ENCODE measurements at places on chromosomes 13 and 19. TPM values are rescaled to one million over a fixed set of nuclear protein-coding genes. Genes with fewer than 3 reads are reported as not detected.

The SIGLEC8 gene
- total RNA-seq = not detected

The ONECUT3 gene
- total RNA-seq = not detected

The LRRC4B gene
- under 0.01 TPM for total RNA-seq

The SHC2 gene
- total RNA-seq = 9.3 TPM

The ZNF835 gene
- total RNA-seq = not detected

The PNMA8B gene
- under 0.01 TPM for total RNA-seq

The PCSK4 gene
- total RNA-seq = 0.65 TPM

The REEP6 gene
- 0.26 TPM for total RNA-seq

The ESD gene
- total RNA-seq = 102 TPM

The LILRB1 gene
- total RNA-seq = under 0.01 TPM

The IL17D gene
- total RNA-seq = 1.5 TPM

The C19orf67 gene
- total RNA-seq = not detected

The ZNF552 gene
- total RNA-seq = 7.8 TPM

The ZNF493 gene
- total RNA-seq = 19.9 TPM

The ZNF492 gene
- total RNA-seq = 0.34 TPM

The SLC7A9 gene
- not detected for total RNA-seq

The KCTD12 gene
- 367 TPM for total RNA-seq

The TSEN34 gene
- total RNA-seq = 40.1 TPM

The NLRP5 gene
- not detected for total RNA-seq

The RGL3 gene
- total RNA-seq = 1.6 TPM

The NLRP9 gene
- total RNA-seq = not detected

The NALCN gene
- 30.2 TPM for total RNA-seq

The TBXA2R gene
- total RNA-seq = 2.6 TPM

The CEACAM20 gene
- not detected for total RNA-seq

The PDE4C gene
- not detected for total RNA-seq

The SAFB2 gene
- 30.2 TPM for total RNA-seq

The MRPS12 gene
- total RNA-seq = 35.8 TPM

The BRSK1 gene
- total RNA-seq = 0.65 TPM

The F10 gene
- total RNA-seq = under 0.01 TPM

The KLK7 gene
- not detected for total RNA-seq

The PEX11G gene
- 1.5 TPM for total RNA-seq

The KIR3DL2 gene
- total RNA-seq = not detected

The CYP4F12 gene
- not detected for total RNA-seq

The PTPRS gene
- total RNA-seq = 60.3 TPM

The CPB2 gene
- total RNA-seq = not detected

The MIA gene
- not detected for total RNA-seq

The ZNF560 gene
- total RNA-seq = under 0.01 TPM

The RDH8 gene
- not detected for total RNA-seq

The CGB8 gene
- not detected for total RNA-seq

The NRTN gene
- total RNA-seq = 0.65 TPM

The IL12RB1 gene
- 0.26 TPM for total RNA-seq

Measured in dermis lymphatic vessel endothelial cell (primary cell).